CD4-positive, alpha-beta T cell treated with Interleukin-6 for 4 hours (primary cell): ENCODE measurements at places on chromosomes 4 and X.

DNA sequence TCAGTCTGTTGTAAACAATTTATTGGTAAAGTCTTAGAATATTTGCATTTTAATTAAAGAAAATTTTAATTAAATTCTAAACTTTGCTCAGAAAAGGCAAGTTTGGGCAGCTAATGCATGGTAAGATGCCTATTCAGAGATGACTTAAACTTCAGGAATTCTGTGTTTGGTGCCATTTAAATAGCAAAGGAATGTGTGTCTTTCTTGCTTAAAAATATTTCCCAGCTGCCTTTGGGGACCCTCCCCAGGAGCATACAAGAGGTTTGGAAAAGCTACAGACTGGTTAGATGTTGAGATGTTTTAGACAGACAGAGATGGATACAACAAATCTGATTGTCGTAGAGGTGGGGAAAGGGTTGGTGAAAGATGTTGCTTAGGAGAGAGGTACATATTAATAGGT lies 36.5 kb downstream of the AFF2 start:
- DNase-seq, result no peak

GRCh38 chr4:154406018-154406795 lies 85.4 kb downstream of the DCHS2 start:
- no peak for DNase-seq

DNA sequence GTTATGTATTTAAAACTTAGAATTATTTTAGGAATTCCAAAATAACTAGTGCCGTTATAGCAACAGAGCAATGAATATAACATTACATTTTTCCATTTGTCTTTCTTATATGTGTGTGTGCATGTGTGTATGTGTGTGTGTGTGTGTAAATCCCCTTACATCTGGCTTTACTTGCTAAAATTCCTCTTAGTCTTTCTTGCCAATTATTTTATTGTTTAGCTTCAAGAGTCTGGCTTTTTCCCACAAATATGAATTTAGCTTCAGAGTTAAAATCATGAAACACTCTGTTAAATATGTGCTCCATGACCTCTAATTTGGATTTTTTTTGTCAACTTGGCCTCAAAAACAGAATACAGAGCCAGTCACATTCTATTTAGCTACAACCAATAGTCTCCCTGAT lies 18.9 kb downstream of the FGF13 start:
- no peak for DNase-seq

- no peak for DNase-seq
Measured at GRCh38 chr4:14308229-14308651, 680.7 kb upstream of the BOD1L1 start.

- DNase-seq, result no peak
Measured at GRCh38 chr4:176635372-176636261, 157.1 kb downstream of the VEGFC start.

DNA sequence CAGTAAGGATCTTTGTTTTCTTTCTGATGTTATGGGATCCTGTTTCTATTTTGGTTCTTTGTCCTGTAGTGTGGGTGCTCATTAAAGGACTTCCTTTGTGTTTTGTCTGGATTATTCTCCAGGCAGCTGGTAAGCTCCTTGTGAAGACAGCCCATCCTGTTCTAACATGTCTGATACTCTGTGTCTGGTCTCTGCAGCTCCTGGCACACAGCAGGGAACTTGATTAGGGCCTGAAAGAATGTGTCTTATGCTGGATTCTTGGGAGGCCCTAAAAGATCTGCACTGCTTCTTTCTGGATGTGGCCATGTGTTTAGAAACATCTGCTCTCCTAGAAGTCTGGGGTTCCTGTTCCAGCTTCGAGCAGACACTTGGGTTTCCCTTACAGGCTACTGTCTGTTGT lies 38.1 kb upstream of the ATXN3L start:
- DNase-seq, result no peak

DNA sequence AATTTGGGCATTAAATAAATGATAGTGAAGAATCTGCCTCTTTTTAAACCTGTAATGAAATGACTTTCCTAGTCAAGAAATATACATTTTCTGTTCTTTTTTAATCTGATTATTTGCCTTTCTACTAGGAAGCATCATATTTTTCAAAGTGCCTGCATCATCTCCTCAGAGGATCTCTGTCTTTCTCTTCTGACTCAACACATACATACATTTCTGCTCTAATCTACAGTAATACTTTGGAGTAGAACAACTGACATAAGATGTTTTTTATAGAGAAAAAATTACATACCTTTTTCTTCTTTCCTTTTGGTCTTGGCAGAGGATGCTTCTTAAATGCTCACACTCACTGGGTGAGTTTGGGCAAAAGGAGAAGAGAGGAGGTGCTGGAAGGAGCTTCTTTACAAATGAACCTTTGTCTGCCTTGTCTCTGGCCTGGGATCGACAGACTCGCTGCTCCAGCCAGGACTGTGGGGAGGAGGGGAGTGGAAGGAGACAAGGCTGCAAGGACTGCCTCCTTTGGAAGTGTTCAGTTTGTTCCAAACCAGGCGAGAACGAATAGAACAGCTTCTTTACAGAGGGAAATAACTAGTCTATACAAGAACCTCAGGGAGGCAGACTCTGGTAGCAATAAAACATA lies at the start of gene SCRG1:
Gene SCRG1, minus strand, starts transcription at position 338 of the 637 bp plus-strand sequence. CDS start 7,702 bp downstream, outside the sequence.
- no peak for DNase-seq

DNA sequence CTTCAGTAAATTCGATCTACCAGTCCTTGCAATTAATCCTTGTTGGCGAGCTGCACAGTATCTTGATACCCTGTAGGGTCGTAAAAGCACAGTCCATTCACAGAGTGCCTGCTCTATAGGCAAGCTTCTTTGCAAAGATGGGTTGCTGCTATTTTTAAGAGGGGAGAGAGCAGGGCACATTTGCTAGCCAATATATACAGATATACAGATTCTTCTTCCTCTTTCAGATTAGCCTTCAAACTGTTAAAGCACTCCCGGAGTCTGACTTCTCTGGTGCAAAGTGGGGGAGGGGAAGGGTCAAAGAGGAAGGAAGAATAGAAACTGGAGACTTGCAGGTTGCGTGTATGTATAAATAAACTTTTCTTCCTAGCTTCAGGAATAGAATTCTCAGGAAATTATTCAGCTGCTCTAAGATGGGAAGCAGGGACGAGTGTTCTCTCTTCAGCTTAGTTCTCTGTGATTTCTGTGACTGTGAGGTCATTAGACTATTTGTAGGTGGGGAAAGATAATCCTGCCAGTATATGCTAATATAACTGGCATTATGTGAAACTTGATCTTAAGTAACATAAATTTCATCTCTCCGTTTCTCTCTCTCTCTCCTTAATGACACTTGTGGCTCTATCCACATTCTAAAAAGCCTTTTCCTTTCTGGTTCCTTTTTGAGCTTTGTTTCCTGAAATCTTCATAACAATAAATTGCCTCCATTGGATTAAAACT lies at the start of gene CYSLTR1:
Gene CYSLTR1, minus strand, starts transcription at position 242 of the 717 bp plus-strand sequence. CDS start 53,865 bp downstream, outside the sequence.
- peak; percentile 23 for DNase-seq

GRCh38 chrX:108216919-108217571 lies 125.5 kb downstream of the ATG4A start:
- DNase-seq, result no peak

DNA sequence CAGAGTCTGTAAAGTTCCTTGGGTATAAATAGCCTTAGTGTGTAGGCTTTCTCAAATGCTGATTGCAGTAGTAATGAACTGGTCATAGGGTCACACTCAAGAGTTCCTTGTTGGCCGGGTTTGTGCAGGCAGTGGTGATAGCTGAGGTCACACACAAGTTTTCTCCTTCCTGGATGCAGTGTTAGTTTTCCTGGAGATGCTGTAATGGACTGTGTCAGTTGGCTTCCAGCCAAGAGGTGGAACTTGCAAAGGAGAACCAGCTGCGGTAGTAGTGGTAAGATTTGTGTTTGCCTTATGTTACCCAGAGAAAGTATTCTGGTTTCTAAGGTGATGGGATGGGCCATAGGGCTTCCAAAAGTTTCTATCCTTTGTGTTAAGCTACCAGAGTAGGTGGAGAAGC lies 409.8 kb upstream of the FRG1 start:
- DNase-seq, result no peak

GRCh38 chr4:140252141-140252741 lies 98.3 kb upstream of the MAML3 start:
- DNase-seq, result peak; percentile 7

DNA sequence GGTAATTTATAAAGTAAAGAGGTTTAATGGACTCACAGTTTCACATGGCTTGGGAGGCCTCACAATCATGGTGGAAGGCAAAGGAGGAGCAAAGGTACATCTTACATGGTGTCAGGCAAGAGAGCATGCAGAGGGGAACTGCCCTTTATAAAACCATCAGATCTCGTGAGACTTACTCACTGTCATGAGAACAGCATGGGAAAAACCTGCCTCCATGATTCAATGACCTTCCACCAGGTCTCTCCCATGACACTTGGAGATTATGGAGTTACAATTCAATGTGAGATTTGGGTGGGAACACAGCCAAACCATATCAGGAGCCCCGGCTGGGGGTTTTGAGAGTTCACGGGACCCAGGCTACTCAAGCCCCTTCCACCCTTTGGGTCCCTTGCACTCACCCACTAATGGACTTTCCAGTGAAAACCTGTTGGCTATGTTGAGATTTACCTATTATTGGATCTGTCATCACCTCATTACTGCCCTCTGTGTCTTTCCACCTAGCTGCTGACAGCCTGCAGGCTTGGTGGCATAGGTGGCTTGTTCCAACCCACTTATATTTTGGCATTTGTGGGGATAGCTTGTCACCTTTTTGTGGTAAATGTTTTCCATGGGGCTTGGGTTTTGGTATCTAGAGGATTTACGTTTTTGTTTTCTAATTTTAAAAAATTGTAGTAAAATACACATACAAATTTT lies 24.0 kb downstream of the IGFBP7 start:
- no peak for DNase-seq

- DNase-seq, result no peak
Measured at GRCh38 chr4:93646233-93646930, 182.2 kb upstream of the ATOH1 start.

DNA sequence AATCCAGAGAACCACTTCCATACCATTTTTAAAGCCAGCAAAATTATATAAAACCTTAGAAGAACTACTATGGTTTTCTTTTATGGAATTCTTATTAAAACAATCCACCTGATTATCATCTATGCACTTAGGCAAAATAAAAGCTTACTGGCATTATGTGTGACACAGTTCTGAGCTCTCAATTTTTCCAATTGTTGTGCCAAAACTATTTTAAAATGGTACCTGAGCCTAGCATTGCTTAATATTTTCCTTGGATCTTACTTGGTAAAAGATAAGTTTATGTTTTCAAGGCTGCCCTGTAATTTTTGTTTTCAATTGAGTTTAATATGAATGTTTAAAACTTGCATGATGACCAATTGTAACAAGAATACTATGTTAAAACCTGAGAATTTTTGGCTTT lies 201.3 kb downstream of the MAD2L1 start:
- DNase-seq, result no peak

- no peak for DNase-seq
Measured at GRCh38 chrX:118698516-118699170, 28.8 kb upstream of the IL13RA1 start.

DNA sequence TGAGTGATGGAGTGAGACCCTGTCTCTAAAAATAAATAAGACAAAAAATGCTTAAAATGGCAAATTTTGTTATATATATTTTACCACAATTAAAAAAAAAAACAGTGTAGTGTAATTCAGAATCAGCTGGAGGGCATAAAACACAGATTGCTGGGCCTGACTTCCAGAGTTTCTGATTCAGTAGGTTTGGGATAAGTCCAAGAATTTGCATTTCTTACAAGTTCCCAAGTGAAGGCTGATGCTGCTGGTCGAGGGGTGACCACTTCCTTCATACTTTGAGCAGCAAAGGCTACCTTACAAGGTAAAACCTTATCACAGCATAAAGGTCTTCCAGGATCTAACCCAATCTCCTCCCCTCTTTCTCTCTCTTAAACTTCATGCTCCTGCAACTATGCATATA lies 40.7 kb downstream of the KLHL8 start:
- DNase-seq, result no peak

DNA sequence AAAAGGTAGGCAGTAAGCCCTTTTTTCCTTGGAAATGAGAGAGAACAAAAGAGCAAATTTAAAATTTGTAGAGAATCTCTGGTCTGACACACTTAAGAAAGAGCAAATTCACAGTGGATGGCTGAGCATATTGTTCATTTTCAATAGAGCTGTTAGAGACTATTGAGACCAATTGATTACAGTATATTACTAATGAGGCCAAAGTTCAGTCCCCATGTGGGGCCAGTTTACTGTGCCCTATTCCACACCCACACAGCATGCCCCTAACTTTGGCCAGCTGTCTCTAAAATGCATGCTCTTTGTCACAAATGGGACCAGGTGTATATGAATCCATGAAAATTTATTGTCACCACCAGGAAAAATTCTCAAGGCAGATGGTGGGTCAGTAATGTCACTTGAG lies 470.5 kb downstream of the PCDH7 start:
- DNase-seq, result no peak

- DNase-seq, result no peak
Measured at GRCh38 chr4:181911420-181911819, 331.8 kb upstream of the TENM3 start.

DNA sequence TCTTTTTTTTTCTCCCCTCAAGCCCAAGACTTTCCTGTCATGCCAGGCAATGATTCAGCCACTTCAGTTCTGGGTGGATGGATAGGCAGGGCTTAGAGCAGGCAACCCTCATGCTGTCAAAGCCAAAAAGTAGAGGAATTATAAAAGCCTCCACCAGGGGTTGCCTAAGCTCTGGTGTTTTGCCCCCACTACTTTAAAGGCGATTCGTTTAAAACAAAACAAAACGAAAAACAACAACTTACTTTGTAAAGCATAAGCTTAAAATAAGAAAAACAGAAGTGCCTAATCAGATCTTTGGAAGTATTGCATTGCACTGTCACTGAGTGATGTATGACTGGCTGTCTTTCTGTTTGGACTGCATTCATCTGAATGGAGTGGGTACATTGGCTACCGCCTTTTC lies 5.3 kb upstream of the IDS start:
- DNase-seq, result no peak

GRCh38 chr4:3009422-3009821 lies 46.1 kb downstream of the GRK4 start:
- no peak for DNase-seq

DNA sequence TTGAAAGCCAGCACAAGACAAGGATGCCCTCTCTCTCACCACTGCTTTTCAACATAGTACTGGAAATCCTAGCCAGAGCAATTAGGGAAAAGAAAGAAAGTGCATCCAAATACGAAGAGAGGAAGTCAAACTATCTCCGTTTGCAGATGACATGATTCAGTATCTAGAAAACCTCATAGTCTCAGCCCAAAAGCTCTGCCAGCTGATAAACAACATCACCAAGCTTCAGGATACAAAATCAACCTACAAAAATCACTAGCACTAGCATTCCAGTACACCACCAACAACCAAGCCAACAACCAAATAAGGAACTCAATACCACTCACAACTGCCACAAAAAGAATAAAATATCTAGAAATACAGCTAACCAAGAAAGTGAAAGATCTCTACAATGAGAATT lies 38.6 kb downstream of the COX7B2 start:
- no peak for DNase-seq

GRCh38 chr4:22071749-22072148 lies 123.2 kb upstream of the KCNIP4 start:
- no peak for DNase-seq
